ENCODE measurements at places on chromosomes 2 and 18.

GRCh38 chr2:181677912-181678586 lies 2.3 kb downstream of the NEUROD1 start:
- DNase-seq = no peak

- no peak for DNase-seq
Observed at GRCh38 chr2:23510471-23510870, 125.5 kb downstream of the KLHL29 start.

DNA sequence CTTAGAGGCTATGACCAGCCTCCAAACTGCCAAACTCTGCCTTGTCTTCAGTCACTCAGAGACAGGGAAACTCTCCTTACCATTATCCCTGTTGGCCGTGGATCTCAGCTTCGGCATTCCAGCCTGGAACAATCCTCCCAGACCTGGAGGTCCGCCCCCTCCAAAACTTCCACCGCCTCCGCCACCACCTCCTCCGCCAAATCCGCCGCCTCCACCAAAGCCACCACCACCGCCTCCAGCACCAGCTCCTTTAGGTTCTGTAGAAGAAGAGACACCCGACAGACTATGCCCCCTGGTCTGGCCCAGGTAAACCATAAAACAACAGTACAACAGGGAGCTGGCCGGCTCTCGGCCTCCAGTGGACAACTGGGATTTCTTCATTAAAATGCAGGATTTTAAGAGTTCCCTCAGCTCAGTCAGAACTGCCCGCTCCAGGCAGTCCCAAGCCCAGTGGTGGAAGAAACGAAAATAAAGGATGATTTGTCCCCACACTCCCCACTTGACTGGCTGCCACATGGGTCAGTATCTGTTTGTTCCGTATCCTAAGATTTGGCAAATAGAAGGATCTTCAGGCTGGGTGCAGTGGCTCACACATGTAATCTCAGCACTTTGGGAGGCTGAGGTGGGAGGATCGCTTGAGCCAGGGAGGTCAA lies 22.4 kb downstream of the WIPF1 start:
- no peak for DNase-seq

DNA sequence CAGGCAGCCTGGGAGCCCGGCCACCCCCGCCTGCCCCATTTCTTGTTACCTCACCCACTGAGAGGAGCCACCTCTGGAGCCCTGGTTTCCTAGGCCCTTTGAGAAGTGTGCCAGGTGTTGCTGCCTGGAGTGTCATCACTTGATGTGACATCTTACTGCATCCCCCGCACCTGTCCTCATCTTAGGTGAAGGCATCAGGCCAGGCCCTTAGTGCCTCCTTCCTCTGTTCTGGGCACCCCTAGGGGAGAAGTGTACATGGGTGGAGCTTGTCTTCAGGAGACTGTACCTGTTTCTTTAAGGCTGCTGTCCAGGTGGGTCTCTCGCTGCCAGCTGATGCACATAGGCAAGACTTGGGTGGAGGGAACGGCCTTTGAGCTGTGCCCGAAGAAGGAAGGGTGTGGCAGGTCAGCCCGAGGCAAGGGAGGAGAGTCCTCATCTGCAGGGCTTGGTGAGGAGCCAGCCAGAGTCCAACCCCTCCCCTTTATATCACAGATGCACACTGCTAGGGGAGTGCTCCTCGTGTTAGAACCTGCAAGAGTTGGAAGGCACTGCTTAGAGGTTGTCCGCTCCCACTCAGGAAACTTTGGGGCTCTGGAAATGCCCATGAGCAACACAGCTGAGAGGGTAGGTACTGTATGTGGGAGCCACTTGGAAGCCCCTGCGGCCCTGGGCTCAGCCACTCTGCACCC lies 45.9 kb downstream of the NCK2 start:
- peak; percentile 18 for DNase-seq

DNA sequence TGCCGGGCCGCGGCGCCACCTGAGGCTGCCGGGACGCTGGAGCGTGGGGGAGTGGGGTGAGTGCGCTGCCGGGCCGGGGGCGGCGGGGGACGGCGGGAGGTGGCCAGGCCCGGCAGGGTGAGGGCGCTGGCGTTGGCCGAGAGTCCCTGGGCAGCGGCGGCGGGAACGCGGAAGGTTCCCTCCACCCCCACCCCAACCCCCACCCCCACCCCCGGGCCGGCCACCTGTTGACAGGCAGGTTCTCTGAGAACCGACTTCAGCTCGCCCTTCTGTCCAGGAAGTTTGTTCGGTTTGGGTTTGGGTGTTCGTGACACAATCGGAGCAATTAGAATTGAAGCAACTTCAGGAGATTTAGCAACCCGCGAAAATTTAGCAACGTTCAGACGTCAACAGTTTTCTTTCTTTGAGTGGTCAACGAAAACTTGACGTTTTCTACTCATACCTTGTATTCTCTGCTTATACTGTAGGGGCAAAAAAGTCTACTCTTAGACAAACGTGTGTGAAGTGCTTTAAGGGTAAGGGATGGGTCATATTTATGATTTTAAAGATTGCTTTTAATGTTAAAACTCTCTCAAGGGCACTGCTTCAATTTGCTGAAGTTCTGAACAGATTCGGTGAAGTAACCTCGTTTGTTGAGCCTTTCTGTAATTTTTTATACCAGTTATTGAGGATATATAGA lies 9.3 kb downstream of the OTX1 start:
- no peak for DNase-seq

DNA sequence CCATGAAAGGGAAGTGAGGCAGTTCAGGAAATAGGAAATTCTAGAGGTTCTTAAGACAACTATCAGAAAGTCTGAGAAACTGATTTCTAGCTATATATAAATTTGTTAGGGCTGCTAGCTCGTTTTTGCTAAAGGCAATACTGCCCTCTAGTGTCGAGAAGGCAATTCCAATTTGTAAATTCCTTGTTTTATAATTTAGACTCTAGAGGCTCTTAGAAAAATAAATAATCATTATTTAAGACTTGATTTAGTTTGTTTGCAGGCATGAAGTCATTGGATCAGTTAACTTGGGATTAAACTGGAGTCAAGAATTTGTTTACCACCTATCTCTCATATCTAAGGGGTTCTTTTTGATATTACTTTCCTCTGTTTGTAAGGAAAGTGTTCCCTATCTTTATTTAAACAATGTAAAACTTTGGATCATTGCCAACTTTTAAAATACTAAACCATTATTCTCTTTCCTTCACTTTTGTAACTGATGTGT lies 66.2 kb downstream of the ACVR2A start:
- peak; percentile 73 for DNase-seq

DNA sequence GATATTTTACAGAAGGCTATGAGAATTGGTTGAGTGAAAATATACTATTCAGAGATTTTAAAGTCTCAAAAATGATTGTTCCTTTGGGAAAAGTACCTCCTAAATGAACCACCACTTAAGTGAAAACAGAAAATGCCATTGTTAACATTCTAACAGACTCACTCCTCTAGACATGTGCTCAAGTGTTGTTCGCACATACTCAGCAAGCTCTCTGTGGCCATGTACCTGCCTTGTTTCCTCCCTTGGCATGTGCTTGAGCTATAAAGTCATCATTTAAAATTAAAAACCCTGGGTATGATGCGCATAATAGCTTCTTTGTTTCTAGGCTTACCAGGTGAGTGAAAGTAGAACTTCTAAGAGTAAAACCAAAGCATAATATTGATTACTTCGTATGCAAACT lies 343.2 kb upstream of the VRK2 start:
- DNase-seq = no peak

DNA sequence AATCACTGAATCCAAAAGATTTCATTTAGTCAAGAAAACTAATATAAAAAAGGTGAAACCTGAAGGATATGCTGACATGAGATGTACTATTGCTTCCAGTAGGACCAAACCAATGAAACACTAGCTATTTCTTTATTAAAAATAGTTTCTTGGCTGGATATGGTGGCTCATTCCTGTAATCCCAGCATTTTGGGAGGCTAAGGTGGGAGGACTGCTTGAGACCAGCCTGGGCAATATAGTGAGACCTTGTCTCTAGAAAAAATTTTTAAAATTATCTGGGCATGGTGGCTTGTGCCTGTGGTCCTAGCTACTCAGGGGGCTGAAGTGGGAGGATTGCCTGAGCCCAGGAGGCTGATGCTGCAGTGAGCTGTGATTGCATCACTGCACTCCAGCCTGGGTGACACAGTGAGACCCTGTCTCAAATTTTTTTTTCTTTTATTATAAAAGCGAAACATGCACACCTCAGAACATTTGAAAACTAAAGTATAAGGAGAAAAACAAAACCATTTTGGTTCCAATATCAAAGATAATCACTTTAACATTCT lies 266.2 kb downstream of the TGIF1 start:
- no peak for DNase-seq

GRCh38 chr2:65278531-65278981 lies 50.9 kb downstream of the ACTR2 start:
- DNase-seq = no peak

- no peak for DNase-seq
Observed at GRCh38 chr2:42924418-42924886, 132.1 kb upstream of the HAAO start.

- no peak for DNase-seq
Observed at GRCh38 chr2:162636206-162636728, 202.3 kb downstream of the KCNH7 start.

- no peak for DNase-seq
Observed at GRCh38 chr18:3456686-3457069, 6.7 kb downstream of the TGIF1 start.

DNA sequence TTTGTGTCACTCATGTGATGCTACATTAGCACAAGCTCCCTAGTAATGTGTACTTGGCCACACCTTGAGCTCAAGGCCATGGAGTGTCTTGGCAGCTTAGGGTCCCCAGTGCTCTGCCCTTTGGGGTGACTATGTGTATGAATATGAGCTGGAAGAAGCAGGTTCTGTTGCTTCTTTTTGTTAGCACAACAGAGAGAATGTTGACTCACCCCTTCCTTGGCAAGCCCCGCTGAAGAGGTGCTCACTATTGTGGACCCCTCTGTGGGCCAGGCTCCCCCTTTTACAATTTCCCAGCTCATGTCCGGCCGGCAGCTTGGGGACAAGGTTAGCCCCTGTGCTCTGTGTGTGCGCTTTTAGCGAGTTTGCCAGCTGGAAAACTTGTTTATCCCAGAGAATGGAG lies 48.1 kb downstream of the DGKD start:
- DNase-seq = no peak

DNA sequence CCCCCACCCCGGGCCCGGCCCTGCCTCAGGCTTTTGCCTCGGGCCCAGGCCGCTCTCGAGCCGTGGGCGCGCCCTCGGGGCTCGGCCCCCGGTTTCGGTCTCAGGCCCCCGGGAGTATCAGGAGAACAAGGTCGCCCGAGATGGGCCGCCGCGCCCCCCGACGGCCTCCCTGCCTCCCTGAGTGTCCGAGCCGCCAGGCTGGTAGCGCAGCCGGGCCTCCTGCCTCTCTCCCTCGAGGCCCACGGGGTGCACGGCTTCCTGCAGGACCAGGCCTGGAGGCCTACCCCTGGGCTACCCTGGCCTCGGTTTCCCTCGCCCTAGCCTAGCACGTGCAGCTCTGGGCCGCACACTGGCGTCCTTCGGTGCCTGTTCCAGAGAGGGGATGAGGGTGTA lies 8.4 kb downstream of the GBX2 start:
- DNase-seq = no peak

DNA sequence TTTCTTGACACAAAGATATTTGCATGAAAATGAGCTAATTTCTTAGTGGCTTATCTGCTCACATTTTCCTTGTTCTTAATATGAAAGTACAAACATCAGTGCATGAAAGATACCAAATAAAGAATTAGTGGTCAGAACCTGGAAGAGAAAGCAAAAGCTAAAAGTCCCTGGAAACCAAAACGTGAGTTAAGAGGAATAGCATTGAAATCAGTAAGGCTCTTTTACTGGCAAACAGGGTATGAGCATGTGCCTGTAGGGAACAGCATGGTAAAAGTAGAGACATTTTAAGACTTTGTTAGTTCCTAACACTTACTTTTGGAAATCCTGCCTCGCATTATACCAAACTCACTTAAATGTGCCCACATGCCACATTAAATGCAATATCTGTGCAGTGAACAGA lies 31.9 kb upstream of the CWC22 start:
- no peak for DNase-seq

DNA sequence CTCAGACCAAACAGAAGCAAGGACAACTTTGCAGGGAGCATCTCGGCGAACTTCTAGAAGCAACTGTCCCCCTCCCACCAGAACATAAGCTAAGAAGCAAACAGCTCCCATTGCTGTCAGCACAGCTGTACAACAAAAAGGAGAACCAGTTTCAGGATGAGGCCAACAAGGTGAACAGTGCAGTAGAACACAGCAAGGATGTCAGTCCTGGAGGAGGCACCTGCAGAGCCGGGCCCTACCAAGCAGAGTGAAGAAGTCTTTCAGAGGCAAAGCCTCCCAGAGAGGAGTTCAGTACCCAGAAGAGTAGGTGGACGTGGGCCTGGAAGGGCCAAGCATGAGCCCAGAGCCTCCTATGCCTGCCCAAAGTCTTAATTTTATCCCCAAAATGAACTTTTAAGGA lies 1.0 kb downstream of the PASK start:
- DNase-seq = no peak

DNA sequence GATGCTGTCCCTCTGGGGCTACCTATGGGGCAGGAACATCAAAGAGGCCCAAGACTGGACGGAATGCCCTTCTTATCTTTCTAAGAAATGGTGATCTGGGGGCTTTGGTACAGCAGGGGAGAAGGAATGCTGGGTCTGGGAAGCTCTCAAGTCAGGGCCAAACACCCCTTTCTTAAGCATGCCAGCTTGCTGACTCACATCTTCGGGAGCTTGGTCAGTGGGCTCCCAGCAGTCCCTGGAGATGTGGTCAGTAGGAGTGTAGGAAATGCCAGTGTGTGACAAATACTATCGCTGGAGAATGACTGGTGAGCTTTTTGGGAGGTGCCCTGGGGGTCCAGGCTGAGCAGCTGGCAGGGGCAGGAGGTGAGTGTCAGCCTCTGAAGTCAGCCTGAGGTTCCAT lies 105.0 kb upstream of the CDC42EP3 start:
- DNase-seq = no peak

GRCh38 chr2:73175663-73176204 lies 26.6 kb upstream of the NOTO start:
- DNase-seq = no peak

DNA sequence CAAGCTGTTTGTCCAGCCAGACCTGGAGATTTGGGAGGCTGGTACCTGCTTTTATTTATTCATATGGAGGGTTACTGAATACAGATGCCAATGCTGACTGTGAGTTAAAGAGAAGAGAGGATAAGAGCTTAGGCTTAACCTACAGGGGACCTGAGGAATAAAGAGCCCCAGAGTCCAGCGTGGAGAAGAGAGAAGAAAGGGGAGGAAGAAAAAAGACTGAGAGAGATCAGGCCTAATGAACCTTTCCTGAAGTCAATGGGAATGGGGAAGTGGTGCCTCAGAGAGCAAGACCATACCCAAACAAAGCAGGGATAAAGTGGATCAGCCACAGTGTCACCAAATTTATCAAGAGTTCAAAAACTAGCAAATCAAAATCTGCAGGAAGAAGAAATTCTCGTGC lies 348.6 kb upstream of the KCNH7 start:
- DNase-seq = no peak

DNA sequence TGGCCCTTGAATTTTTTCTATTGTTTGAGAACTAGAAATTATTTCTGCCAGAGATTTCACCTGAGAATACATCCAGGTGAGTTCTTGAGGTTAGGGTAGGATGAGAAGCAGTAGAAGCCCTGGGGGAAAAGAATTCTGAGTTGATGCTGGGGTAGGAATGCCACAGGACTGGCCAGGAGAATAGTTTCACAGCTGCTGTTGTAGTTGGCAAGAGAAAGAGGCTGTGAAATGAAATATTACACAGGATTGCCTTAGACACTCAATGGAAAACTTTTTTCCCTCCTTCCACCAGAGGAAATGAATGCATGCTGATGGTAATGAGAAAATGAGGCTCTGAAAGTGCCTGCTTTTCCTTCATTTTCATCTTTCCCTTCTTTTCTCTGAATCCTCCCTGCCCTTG lies 54.6 kb downstream of the PRKCE start:
- DNase-seq = no peak

- no peak for DNase-seq
Observed at GRCh38 chr2:230327418-230328154, 593 bp downstream of the SP140L start.
